ENCODE measurements at places on chromosomes 3 and 15. TPM values are rescaled to one million over a fixed set of nuclear protein-coding genes. Genes with fewer than 3 reads are reported as not detected.

Gene SLC28A1
- total RNA-seq = not detected

Gene GPR156
- total RNA-seq = 1.2 TPM

Gene MYLK
- total RNA-seq = 290 TPM

Gene ARRDC4
- 15.1 TPM for total RNA-seq

Gene CHRNB4
- total RNA-seq = not detected

Gene TEX55
- not detected for total RNA-seq

Gene BRK1
- 130 TPM for total RNA-seq

Gene CACNA2D2
- total RNA-seq = not detected

Gene ATP13A5
- total RNA-seq = not detected

Gene MAPK6
- total RNA-seq = 95.9 TPM

Gene GORASP1
- total RNA-seq = 35.4 TPM

Gene IQCF5
- total RNA-seq = not detected

Gene ITIH3
- 0.11 TPM for total RNA-seq

Gene NDN
- total RNA-seq = 71.0 TPM

Gene ECE2
- total RNA-seq = not detected

Gene CHRNA5
- 0.32 TPM for total RNA-seq

Gene ZDHHC3
- 72.1 TPM for total RNA-seq

Gene FAM43A
- 6.8 TPM for total RNA-seq

Gene RBP2
- not detected for total RNA-seq

Gene CTXN2
- total RNA-seq = not detected

Gene CDHR4
- 0.13 TPM for total RNA-seq

Gene LINS1
- 20.5 TPM for total RNA-seq

Gene CLSTN2
- total RNA-seq = 11.3 TPM

Gene MESP1
- total RNA-seq = 0.26 TPM

Gene PPP2R3A
- total RNA-seq = 32.2 TPM

Gene GPR27
- 0.65 TPM for total RNA-seq

Gene KLF15
- total RNA-seq = 2.2 TPM

Gene GPR176
- total RNA-seq = 140 TPM

Gene SMCO1
- not detected for total RNA-seq

Gene CCK
- total RNA-seq = not detected

Gene A4GNT
- total RNA-seq = not detected

Gene FAIM
- total RNA-seq = 17.0 TPM

Gene CCR5
- under 0.01 TPM for total RNA-seq

Gene WDR82
- total RNA-seq = 61.5 TPM

Gene ST3GAL6
- total RNA-seq = 1.3 TPM

Gene EPHA3
- total RNA-seq = 0.26 TPM

Gene MCF2L2
- total RNA-seq = 1.0 TPM

Gene SUSD5
- total RNA-seq = 31.5 TPM

Gene TXNRD3
- 19.9 TPM for total RNA-seq

Gene IFT57
- total RNA-seq = 71.9 TPM

Gene GOLGA8H
- 1.4 TPM for total RNA-seq

Gene ALDH1A2
- total RNA-seq = 13.7 TPM

Gene ELP6
- total RNA-seq = 19.7 TPM

Gene CFAP100
- total RNA-seq = not detected

Gene ADAMTS17
- 5.0 TPM for total RNA-seq

Gene ADAMTS9
- total RNA-seq = 4.6 TPM

Gene C3orf70
- 1.5 TPM for total RNA-seq

Gene DPPA4
- not detected for total RNA-seq

Gene GASK1A
- 0.78 TPM for total RNA-seq

Gene TRAK1
- total RNA-seq = 57.1 TPM

Gene ARL6IP5
- 217 TPM for total RNA-seq

Gene ATP2C1
- 64.0 TPM for total RNA-seq

Gene CYP19A1
- total RNA-seq = 9.5 TPM

Gene ACP3
- not detected for total RNA-seq

Gene FRMD5
- total RNA-seq = 0.11 TPM

Gene GP5
- total RNA-seq = under 0.01 TPM

Gene REC114
- total RNA-seq = not detected

Gene SCN11A
- total RNA-seq = 0.11 TPM

Gene TCTA
- total RNA-seq = 37.2 TPM

Measured in articular chondrocyte of knee joint (primary cell).